Fibroblast of villous mesenchyme (primary cell): ENCODE measurements at places on chromosomes 5 and 9. TPM values are rescaled to one million over a fixed set of nuclear protein-coding genes. Genes with fewer than 3 reads are reported as not detected.

GRCh38 chr9:105065098-105066088 lies 137.4 kb upstream of the ABCA1 start:
- DNase-seq, result peak; percentile 49

DNA sequence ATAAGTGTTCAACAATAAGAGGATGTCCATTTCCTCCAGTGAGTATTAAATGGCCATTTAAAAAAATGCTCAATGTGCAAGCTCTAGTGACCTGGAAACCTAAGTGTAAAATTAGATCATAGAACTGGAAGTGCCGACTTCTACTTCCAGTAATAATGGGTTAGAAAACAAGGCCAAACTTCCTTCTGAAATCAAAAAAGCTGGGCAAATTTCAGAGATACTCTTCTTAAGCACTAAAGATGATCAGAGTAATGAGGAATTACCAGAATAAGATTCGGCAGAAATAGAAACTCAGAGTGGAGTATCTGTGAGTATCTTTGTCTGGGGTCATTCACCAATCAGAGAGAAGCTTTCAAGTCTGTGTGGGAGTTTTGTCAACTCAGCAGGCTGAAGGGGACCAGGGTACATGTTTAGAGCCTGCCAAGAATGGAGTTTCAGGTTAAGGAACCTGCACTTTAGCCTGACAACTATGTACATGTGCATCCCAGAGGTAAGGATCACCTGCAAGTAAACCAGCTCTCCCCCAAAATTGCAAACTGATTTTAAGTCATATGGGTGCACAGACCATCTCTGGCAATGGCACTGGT lies 17.1 kb downstream of the FCN2 start:
- DNase-seq, result no peak

DNA sequence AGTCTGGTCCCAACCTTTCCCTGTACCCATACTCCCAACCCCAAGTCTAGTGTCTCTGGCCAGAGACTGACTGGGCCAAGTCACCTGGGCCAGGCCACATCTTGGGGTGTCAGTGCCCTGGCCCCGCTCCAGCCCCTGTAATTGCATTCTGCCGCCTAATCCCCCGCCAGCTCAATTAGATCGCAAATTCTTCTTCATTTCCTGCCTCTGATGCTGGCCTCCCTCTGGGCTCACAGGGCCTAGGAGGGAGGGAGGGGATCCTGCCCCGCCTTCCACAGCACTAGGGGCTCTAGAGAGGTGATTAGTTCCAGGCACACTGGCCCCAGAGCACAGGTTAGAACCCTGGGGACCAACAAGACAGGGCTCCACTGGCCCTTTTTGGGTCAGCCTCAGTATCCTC lies 5.5 kb downstream of the CXXC5 start:
- no peak for DNase-seq

DNA sequence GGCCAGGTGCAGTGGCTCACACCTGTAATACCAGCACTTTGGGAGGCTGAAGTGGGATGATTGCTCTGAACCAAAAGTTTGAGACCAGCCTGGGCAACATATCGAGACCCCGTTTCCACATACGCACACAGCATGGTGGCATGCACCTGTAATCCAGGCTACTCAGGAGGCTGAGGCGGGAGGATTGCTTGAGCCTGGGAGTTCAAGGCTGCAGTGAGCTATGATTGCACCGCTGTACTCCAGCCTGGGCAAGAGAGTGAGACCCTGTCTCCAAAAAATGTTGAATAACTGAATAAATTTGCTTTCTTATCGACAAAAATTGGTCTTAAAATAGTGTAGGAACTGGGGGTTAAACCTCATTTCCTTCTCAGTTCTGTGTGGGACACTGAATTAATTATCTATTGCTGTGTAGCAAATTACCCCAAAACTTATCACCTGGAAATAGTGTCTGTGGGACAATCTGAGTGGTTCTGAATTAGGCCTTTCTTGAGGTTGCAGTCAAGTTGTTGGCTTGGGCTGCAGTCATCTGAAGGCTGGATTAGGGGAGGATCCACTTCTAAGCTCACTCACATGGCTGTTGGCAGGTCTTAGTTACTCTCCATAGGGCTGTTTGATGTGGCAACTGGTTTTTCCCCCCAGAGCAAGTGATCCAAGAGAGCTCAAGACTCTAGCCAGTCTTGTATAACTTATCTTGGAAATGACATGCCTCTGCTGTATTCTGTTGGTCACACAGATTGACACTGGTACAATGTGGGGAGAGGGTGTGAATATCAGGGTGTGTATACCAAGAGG lies 2.0 kb downstream of the SNX30 start:
- no peak for DNase-seq

- DNase-seq, result peak; percentile 31
These were observed 722 bp downstream of the TBC1D9B start for GRCh38 chr5:179906795-179907555.

Gene CYSRT1
- under 0.01 and 0.64 TPM in 2 replicates for total RNA-seq

Gene HMCN2
- total RNA-seq, result under 0.01 TPM in 1 of 2 replicates, not detected in the other
